ENCODE measurements at places on chromosomes 1 and 21.

GRCh38 chr1:116918714-116919357, 9.1 kb downstream of the PTGFRN start:
- DNase-seq: no peak

DNA sequence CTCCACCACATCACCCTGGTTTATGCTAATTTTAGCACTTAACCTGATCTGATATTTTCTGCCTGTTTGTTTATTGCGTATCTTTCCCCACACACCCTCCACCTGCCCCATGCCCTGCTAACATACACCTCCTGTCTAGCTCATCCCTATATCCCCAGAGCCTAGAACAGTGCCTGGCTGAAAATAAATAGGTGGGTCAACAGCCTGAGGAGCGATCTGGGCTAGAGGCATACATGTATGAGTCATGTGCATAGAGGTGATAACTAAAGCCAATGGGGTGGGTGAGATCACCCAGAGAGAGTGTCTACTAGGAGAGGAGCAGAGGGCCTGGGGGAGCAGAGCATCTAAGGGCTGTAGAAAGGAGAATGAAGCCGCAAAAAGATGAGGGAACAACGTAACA, 2.7 kb downstream of the HTR1D start:
- DNase-seq: no peak

DNA sequence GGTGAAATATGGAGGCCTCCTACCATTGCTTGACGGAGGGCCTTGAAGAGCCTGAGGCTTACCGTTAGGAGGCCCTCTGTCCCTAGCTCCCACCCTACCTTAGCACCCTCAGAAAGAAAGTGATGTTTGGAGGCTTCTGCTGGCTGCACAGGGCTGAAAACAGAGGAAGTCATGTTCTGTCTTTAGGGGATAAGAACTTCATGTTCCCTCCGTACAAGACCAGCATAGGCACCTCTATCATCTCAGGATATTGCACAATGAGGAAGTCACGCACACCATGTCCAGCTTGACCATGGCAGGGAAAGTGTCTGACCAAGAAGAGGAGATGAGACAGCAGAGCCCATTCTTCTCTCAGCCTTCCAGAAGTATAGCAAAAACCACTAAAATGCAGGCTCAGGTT, 13.8 kb downstream of the ADORA3 start:
- no peak for DNase-seq

DNA sequence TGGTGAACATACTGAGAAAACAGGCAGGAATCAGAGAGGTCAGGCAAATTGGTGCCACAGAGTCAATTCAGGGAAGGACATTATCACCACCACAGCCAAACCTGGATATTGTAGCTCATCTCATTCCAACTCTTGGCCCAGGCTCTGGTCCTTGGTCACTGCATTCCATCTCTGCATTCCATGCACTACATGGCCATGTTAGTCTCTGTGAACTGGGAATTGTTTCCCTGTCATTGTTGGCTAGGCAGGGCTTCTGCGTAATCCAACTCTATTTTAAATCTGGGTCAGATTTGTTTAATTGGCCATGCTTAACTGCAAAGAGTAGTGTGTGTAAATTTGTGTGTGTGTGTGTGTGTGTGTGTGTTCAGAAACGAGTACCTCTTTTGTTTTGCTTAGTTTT, 837.6 kb upstream of the ADAMTS5 start:
- no peak for DNase-seq

- DNase-seq: no peak
Measured at GRCh38 chr1:161973924-161974845, 49.5 kb downstream of the OLFML2B start.

GRCh38 chr1:219773775-219774174, 154.6 kb downstream of the SLC30A10 start:
- DNase-seq: no peak

DNA sequence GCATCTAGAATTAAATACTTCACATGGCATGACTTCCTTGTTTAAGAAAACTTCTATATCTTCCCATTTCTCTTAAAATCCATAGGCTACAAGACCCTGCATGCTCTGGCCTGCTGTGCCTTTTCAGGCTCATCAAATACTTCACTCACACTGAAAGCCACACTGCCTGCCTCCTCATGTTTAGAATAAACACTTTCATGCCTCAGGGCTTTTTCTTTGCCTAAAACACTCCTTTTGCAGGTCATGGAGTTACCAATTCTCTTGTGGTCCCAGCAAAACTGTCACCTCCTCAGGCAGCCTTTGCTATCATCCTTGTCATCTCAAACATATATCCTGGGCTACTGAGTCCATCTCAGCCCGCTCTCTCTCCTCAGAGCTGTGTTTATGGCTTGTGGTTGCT, 5.5 kb downstream of the SGIP1 start:
- no peak for DNase-seq

DNA sequence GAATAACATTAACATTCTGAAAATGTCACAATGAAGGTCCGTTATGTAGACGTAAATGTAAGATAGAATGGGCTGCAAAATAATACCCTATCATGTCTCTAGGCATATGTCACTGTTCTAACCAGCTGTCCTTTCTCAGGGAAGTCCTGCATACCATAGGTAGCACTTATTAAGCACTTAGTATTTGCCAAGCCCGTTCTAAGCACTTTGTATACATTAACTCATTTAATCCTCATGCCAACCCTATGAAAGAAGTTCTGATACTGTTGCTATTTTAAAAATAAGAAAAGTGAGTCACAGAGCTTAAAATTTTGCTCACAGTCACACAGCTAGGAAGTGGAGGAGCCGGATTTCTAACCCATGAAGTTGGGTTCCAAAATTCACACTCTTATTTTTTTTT, 15.7 kb downstream of the GAS5 start:
- DNase-seq: no peak

- no peak for DNase-seq
Measured at GRCh38 chr1:53298045-53298637, 29.7 kb downstream of the LRP8 start.

GRCh38 chr1:111062081-111062480, 77.8 kb downstream of the DRAM2 start:
- no peak for DNase-seq

DNA sequence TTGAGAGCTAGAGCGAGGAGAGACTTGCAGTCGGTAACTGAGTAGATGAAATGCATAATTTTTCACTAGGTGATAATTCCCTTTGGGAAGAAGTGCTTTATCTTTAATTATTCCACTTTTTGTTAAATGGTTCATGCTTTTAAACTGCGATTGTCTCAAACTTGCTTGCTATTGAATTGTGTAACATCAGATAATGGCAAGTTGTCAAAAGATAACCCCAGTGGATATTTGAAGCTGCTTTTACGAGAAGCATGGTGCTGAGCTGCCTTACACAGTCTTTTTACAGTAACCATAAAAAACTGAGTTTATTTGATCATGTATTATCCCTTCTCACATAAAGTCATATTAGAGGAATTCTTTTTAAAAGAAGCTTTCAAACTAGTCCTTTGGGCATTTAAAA, 30.2 kb downstream of the TMEM50B start:
- DNase-seq: no peak

GRCh38 chr21:34642211-34643075, 26.4 kb upstream of the CLIC6 start:
- no peak for DNase-seq

GRCh38 chr1:214146523-214146922, 134.4 kb upstream of the SMYD2 start:
- DNase-seq: no peak

- no peak for DNase-seq
Measured at GRCh38 chr1:187928288-187928687, 1099.5 kb downstream of the PLA2G4A start.

GRCh38 chr1:245797592-245798348, 643.0 kb downstream of the KIF26B start:
- DNase-seq: no peak

DNA sequence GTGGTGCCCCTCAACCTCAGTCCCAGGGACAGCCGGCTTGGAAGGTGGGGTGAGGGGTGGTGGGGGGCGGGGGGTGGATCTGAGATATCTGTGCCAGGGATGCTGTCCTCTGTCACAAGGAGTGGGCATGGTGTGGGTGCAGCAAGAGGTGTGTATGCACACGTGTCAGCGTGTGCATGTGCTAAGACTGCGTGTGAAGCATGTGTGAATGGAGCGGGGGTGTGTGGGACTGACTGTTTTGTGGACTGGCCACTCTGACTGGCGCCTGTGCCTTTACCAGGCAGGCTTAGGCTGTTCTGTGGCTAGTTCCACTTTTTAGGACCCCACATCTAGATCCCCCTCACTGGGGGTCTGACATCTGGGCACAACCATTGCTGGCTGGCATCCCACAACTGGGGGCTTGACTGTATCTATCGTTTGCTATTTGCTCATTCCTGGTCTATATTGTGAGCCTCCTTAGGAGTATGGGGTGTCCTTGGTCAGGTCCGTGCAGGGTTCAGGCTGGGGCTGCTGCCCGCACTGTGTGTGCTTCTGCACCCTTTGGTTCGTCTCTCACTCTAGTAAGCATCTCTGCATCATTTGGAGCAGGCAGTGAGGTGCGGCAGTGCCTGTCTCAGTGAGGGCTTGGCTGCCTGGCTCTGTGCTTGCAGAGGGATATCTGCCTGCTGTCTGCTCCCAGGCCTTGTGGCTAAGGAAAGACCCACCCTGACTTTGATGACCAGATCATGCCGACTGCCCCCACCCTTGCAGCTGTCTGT, 1.9 kb downstream of the AMPD2 start:
- no peak for DNase-seq

- DNase-seq: no peak
Measured at GRCh38 chr1:234540404-234540762, 61.4 kb upstream of the TARBP1 start.
